ENCODE measurements at places on chromosomes 5 and 9.
A peak's percentile ranks its signal among the peaks of the same experiment; 100 is the strongest.

DNA sequence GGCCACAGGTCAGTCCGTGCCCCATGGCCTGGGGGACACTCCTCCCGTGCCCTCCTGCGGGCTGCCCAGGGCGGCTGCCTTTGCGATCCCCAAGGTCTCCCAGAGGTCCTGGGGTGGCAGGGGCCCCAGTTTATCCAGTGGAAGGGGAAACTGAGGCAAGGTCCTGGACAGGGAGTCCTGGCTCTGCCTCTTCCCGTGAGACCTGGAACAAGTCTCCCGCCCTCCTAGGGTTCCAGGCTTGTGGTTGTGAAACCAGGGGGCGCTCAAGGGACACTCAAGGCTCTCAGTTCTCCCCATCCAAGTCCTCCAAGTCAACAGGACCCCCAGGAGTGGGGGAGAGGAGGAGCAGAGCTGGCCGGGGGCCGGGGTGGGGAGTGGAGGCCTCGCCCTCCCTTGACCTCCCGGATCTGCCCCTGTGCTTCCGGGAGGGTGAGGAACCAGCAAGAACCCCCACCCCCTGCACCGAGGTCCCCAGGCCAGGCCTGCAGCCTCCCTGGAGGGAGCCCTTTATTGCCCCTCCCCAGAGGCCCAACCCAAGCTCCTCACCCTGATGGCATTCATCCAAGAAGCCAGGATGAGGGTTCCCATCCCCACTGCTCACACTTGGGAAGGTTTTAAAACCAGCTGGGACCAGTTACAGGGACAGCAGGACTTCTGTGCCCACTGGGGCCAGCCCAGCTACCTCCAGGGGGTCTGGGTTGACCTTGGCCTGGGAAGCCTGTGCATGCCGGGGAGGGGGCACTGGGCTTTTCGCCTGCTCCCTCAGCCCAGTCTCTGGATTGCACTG lies 24.7 kb upstream of the TMEM250 start:
- peak; percentile 9 for DNase-seq

- DNase-seq = no peak
Observed at GRCh38 chr9:14889451-14889850, 20.8 kb downstream of the FREM1 start.

DNA sequence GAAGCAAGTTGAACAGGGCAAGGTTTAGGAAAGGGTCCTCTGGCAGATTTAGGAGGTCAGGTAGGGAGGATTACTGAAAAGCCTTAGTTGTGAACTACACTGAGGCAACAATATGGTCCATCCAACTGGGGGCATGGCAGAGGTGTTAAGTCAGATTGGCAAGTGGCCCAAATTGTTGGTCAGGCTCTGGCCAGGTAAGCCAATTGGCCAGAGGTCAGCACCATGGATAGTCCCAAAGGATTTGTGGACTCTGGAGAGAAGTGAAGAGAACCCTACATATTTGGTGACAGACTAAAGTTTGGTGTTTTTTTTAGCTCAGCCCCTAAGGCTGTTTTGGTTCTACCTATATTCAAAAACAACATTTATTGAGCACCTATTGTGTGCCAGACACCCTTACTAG lies 39.1 kb upstream of the RASGRF2 start:
- no peak for DNase-seq

- no peak for DNase-seq
Observed at GRCh38 chr5:123454259-123454911, 31.2 kb upstream of the CEP120 start.

- no peak for DNase-seq
Observed at GRCh38 chr5:150488519-150489359, 19.2 kb upstream of the NDST1 start.

GRCh38 chr9:69443178-69443577 lies 118.2 kb downstream of the ENTREP1 start:
- DNase-seq = peak; percentile 94

DNA sequence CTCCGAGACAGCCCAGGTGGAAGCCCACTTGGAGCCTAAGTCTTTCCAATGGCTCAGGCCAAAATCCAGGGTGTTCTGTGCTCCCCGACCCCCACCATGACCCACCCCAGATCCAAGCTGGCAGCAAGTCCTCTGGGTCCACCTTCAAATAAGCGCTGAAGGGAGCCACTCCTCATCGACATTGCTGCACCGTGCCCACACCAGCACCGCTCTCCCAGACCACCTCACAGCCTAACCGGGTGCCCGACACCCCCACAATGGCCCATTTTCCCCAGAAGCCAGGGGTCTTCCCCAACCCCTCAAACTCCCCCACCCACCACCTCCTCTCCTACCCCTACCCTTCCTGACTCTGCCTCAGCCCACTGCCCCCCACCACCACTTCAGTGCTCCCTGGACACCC lies 50.5 kb downstream of the SEMA4D start:
- no peak for DNase-seq

- DNase-seq = peak; percentile 14
Observed at GRCh38 chr9:12798066-12798770, 23.4 kb downstream of the LURAP1L start.

GRCh38 chr5:115979201-115980041 lies 17.1 kb downstream of the LVRN start:
- DNase-seq = no peak

DNA sequence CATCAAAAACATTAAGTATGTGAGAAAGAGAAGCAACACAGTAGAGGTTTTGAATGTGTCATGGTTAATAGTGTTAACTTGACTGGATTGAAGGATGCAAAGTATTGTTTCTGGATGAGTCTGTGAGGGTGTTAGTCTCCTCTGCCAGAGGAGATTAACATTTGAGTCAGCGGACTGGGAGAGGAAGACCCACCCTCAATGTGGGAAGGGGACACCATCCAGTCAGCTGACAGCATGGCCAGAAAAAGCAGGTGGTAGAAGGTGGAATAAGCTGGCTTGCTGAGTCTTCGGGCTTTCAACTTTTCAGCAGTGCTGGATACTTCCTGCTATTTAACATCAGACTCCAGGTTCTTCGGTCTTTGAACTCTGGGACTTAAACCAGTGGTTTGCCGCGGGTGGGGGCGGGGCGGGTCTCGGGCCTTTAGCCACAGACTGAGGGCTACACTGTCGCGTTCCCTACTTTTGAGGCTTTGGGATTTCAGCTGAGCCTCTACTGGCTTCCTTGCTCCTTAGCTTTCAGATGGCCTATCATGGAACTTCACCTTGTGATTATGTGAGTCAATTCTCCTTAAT lies 309.9 kb upstream of the ST8SIA4 start:
- no peak for DNase-seq

GRCh38 chr9:134216961-134217360 lies 52.6 kb upstream of the RNU6ATAC start:
- DNase-seq = no peak

- peak; percentile 6 for DNase-seq
Observed at GRCh38 chr5:157888814-157889532, 30.0 kb upstream of the CLINT1 start.

DNA sequence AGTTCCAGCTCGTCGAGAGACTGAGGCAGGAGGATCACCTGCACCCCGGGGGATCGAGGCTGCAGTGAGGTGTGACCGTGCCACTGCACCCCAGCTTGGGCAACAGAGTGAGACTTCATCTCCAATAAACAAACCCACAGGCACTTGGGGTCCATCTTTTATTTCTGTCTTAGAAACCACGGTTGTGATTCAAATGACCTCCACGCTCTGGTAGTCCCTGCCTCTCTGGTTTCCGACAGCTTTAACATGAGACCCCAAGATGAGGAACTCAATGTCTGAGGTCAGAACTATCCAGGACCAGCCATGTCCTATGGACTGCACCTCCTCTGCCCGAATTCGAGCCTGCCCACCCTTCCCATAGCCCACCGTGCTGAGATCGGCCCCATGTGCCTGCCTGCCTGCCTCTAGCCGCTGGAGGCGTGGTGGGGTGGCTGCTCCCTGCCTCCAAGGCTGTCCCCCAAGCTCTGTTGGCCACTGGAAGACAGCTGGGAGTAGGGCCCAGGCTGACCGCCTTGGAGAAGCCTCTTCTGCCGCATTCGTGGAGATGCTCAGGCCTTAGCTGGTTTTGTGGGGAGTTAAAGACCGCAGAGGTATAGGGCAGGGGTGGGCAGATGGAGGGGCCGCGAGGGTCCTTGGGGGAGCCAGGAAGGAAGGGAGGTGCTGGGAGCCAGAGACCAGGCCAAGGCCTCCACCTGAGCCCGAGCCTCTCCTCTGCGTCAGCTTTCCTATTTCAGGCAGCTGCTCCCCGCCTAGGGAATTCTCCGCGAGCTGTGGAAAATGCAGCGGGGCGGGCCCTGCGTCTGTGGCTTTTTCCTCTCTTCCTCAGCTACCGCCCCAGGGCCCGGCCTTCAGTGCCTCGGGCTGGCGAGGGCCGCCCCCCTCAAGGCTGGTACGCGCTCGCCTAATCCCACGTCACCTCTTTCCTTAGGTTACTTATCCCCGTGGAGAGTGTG lies 6.9 kb upstream of the WDR5 start:
- DNase-seq = no peak

DNA sequence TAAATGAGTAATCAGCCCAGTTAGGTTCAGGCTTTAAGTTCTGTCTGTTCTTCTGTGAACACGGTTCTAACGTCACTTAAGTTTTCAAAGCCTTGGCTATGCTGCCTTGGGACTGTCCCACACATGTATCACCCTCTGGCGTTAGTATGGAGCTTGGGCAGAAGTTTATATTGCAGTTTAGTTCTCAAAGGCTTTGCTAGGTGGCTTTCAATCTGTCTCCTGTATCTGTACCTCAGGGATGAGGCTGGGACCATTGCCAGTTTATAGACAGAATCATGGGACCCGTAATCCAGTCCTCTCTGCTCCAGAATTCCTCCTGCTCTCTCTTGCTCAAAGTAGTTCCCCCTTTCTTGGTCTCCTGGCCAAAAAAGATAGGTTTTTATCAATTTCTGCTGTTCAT lies 12.1 kb downstream of the C9orf40 start:
- peak; percentile 30 for DNase-seq

DNA sequence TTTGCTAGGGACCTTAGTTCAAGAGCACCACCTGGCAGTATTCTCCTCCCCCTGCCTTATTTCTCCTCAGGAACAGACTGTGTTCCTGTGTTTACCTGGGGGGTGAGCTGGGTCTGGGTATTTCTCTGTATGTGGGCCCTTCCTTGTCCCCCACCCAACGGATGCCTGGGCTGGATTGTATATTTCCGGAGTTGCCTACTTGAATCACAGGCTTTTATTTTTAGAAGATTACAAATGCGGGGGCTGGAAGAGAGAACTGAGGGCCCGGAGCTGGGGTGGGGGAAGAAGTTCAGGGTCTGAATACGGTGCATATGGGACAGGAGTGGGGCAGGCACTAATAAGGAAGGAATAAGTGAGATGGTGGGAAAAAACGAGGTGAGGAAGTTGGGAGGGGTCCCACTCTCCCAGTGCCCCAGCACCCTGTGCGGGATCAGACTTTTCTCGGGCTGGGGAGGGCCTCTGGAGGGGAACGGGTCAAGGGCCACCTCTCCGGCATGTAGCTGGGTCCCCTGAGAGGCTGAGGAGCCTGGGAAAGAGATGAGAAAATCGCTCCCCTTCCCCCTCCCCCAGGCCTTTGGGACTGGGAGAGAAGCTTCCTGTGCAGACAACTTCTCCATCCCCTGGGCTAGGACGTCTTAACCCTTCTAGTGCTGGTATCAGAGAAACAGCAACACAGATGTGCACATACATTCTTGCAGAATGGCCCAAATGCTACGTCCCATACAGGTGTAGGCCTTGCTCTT lies 42.1 kb downstream of the PCDH1 start:
- DNase-seq = no peak

Measured in NCI-H2081 (cell line).